ENCODE measurements at places on chromosomes 7 and 10.

- DNase-seq = no peak
Observed at GRCh38 chr7:128162666-128163065, 78.4 kb upstream of the LEP start.

- DNase-seq = no peak
Observed at GRCh38 chr7:2983586-2983985, 60.1 kb downstream of the CARD11 start.

DNA sequence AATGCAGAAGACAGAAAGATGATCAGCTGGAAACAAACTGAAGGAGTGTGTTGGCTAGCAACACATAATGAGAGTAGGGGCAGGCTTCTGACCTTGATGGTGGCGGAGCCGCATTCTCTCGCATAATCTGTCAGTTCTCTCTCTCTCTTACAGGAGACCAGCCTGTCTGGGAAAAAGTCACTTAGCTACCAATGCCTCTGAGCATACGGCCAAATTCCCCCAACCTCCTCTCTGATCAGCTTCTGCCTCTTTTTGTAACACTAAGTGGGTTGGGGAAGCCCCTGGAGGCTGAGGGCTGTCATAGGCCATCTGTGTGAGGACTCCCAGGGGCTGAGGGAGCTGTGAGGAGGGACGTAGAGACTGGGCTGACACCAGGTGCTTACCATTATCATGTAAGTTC is 104.6 kb downstream of the HIPK2 start:
- DNase-seq = no peak

- no peak for DNase-seq
Observed at GRCh38 chr10:3427950-3428354, 255.4 kb upstream of the PITRM1 start.

DNA sequence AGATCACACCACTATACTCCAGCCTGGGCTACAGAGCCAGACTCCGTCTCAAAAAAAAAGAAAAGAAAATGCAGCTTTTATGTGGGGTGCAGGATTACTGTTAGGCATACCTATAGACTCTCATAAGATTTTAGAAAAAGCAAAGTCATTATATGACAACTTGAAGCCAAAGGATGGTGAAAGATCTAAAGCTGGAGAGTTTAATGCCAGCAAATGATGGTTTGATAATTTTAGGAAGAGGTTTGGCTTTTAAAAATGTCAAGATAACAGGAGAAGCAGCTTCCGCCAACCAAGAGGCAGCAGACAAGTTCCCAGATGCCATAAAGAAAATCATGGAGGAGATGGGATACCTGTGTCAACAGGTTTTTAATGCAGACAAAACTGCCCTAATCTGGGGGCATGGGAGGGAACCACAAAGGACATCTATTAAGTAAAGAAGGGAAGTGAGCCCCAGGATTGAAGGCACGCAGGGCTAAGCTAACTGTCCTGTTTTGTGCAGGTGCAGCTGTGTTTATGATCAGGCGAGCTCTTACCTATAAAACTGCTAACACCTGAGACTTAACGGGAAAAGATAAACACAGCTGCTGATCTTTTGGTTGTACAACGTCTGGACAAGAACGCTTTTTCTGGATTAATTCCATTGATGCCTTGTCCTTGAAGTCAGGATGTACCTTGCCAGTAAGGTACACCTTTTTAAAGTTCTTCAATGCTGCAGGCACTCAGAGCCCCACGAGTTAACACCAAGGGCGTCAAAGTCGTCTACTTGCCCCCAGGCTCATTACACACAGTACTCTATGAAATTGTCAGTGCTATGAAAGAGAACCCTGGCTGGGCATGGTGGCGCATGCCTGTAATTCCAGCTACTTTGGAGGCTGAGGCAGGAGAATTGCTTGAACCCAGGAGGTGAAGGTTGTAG is 10.5 kb upstream of the ANKRD61 start:
- DNase-seq = no peak
